Activated naive CD8-positive, alpha-beta T cell treated with anti-CD3 and anti-CD28 coated beads for 36 hours (primary cell): ENCODE measurements at places on chromosomes 12 and 14.

DNA sequence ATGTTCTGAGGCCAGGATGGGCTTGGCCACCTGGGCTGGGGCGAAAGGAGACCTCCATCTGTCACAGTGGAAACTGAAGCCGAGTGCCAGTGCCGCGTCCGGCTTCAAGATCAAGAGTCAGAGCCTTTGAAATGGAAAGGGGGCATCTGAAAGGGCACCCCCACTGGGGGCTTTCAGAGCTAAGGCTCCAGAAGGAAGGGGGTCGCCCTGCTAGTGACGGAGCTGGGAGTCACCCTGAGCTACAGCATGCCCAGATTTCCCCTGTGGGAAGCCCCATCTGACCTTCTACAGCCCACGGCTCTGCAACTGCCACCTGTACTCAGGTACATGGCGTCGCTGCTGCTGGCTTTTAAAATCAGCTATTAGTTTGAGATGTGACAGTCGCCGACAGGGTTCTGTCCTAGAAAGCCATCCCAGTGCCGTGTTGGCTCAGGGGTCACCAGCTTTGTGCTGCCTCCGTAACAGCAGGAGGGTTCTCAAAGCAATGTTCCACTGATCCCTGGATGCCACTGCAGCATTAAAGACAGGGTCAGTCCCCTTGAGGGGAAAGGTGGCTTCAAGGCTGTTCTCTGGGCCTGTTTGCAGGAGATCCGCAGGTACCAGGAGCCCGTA, 31.5 kb downstream of the CCNK start:
- DNase-seq = no peak

DNA sequence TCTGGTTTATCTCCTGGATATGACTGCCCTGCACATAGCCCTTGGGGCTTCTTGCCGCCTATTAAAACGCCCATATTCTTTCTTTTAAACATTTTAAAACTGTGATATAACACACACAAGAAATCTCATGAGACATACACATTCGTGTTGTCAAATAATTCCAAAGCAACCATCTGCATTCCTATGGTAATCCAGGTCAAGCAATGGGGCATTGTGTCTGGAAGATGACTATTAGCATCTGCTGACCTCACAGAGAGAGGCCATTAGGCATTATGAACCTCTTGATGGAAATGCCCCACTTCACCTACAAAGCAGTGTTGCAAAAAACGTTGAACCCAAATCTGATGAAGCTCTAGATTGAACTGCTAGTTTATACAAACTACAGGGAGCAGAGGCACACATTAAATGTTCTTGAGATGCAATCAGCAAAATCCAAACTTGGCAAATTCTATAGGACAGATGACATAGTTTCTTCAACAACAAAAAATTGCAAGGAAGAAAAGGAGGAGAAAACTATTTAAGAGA, 513.8 kb upstream of the CCDC196 start:
- DNase-seq = no peak

DNA sequence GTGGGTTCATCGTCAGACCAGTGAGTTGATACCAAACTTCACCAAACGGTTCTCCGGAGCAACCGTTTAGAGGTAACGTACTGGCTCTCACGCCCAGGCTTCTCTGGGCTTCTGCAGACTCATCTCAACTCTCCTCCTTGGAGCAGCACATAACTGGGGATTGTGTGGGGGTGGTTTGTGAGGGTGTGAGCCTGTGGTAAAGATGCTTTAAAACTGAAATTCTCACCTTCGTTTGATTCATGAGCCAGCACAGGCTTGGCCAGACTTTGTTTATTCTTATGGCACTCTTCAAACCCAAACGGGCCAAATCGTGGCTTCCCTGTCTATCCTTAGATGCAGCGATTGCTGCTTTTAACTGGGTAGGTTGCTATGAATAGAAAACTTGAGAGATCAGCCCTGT, 121.3 kb downstream of the SAMD4A start:
- peak; percentile 21 for DNase-seq

DNA sequence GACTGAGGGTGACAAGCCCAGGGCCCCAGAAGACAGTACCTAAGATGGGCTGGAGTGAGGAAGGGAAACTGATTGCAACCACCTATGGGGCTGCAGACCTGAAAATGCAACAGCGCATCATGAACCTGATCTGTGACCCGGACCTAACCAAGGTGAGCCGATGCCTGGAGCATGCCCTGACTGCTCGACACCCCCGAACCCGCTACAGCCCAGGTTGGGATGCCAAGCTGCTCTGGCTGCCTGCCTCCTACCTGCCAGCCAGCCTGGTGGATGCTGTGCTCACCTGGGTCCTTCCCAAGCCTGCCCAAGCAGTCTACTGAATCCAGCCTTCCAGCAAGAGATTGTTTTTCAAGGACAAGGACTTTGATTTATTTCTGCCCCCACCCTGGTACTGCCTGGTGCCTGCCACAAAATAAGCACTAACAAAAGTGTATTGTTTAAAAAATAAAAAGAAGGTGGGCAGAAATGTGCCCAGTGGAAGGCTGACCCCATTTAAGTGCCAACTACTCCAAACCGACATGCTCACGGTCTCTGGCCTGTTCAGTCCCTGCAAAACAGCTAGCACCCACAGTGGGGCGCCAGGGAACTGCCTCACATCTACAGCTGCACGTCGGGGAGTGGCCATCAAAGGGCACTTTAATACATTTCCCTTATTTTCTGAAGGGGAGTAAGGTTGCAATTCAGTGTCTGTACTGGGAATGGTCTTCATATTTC, 4.2 kb downstream of the RDH5 start:
- peak; percentile 64 for DNase-seq

- no peak for DNase-seq
These were observed 92.1 kb downstream of the LRRC74A start for GRCh38 chr14:76918256-76918781.

- no peak for DNase-seq
These were observed 1.7 kb upstream of the TMPO start for GRCh38 chr12:98513379-98514322.

DNA sequence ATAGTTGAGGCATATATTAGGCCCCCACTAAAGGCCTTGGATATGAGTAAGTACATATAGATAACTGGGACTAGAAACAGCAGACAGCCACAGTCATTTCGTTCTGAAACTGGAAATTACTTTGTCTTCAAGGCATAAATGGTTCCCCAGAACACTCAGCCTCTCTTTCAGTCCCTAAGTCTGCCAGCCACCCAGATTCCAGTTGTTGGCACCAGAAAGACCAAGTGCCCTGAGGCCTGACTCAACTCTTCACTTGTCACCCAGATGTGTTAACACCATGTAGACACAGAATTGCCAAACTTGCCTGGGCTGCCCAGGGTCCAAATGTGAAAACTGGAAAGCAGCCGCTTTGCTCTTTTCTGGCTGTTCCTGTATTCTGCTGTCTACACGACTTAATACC, 3.0 kb upstream of the LGALS3 start:
- DNase-seq = no peak

DNA sequence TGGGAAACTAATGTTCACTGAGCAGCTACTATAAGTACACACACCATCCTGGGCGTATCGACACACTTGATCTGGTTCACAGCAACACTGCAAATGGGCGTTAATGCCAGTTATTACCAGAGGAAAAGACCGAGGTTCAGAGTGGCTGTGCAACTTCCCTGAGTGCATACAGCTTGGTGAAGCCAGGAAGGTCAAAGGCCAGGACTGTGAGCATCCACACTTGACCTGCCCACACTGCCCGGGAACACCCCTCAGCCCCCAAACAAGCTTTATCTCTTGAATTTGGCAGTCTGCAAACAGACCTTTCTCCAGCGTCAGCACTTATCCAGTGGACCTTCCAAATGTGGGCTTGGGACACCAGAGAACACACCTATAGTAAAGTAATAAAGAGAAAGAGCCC, 312.6 kb downstream of the BCL11B start:
- no peak for DNase-seq

DNA sequence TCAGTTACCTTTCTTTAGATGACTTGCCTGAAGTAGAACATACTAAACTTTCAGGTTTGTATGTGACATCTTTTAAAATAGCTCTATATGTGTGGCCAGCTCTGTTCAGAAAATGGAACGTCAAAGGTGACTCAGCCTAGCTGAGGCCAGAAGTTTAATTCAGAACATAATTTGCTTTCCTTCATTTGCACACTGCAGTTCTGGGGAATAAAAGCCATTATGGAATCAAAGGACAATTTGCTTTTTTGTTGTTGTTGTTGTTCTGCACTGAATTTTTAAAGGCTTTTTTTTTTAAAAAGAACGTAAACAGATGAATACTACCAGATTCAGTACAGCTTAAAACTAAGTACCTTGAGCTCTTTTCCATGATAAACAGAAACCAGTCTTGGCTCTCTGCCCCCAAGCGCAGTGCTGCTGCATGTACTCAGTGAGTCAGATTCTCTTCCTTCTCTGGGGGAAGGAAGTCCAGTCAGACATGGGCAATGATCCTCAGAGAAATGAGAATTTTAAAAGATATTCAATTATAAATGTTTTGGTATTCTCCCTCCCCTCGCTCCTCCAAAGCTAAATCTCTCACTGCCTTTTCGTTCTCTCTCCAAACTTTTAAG, 644.2 kb downstream of the NOVA1 start:
- DNase-seq = no peak

GRCh38 chr12:112061137-112061536, 47.4 kb downstream of the NAA25 start:
- DNase-seq = no peak

GRCh38 chr12:116996621-116997020, 85.9 kb downstream of the FBXW8 start:
- peak; percentile 3 for DNase-seq

DNA sequence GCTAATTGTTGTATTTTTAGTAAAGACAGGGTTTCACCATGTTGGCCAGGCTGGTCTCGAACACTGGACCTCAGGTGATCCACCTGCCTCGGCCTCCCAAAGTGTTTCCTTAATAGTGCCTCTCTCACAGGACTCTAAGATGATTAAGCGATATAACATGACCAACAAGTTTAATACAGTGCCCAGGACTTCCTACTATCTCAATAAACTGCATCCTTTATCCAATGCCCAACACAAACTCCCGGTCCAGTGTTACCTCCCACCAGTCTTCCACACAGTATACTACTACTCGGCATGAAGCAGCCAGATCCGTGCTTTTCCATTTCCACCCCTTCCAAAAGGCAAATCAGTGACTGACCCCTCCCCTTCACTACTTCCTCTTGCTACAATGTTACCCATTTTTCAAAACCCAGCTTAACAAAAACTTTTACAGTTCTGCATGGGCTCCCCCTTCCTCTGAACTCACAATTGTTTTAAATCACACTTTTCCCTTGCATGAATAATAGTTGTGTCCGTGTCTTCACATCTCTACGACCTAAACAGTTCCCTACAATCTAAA, 900 bp downstream of the NOP2 start:
- DNase-seq = no peak

DNA sequence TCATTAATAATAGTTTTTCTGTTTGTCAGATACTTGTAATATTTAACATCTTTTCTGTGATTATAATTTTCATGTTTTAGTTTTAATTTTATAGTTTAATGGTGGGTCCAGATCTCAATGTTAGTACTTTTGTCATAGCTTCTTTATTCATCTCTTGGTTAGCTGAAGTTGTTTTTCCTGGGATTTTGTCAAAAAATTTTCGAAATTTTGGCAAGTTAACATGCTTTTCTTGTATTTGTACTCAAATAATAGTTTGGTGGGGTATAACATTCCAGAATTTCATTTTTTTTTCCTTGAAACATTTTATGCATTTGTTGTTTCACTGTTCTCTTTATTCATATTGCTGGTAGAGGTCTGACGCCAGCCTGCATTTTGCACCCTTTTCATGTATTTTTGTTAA, 45.5 kb downstream of the KTN1 start:
- no peak for DNase-seq

GRCh38 chr14:76101391-76102379, 50.0 kb upstream of the GPATCH2L start:
- DNase-seq = no peak

DNA sequence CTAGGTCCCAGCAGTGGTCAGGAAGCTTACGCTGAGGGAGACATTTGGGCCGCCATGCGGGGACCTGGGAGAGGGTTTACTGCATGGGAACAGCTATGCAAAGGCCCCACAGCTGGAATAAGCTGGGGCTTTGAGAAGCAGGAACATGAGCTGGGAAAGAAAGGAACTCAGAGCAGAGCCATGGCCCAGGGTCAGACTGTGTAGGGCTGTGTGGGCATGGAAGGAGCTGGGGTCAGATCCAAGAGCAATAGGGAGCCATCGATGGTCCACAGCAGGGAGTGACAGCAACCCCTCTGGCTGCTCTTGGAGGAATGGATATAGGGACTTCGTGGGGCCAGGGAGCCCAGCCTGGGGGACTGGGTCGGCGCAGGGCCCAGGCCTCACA, 151.6 kb downstream of the ADGRD1 start:
- DNase-seq = no peak

DNA sequence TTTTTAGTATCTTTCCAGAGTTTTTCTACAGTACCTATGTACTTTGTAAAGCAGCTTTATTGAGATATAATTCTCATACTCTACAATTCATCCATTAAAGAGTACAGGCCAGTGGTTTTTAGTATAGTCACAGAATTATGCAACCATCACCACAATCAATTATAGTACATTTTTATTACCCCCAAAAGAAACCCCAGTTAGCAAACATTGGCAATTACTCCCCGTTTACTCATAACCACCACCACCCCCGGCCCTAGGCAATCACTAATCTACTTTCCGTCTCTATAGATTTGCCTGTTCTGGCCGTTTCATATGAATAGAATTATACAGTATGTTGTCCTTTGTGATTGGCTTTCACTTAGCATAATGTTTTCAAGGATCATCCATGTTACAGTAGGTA, 119.8 kb downstream of the KICS2 start:
- no peak for DNase-seq

DNA sequence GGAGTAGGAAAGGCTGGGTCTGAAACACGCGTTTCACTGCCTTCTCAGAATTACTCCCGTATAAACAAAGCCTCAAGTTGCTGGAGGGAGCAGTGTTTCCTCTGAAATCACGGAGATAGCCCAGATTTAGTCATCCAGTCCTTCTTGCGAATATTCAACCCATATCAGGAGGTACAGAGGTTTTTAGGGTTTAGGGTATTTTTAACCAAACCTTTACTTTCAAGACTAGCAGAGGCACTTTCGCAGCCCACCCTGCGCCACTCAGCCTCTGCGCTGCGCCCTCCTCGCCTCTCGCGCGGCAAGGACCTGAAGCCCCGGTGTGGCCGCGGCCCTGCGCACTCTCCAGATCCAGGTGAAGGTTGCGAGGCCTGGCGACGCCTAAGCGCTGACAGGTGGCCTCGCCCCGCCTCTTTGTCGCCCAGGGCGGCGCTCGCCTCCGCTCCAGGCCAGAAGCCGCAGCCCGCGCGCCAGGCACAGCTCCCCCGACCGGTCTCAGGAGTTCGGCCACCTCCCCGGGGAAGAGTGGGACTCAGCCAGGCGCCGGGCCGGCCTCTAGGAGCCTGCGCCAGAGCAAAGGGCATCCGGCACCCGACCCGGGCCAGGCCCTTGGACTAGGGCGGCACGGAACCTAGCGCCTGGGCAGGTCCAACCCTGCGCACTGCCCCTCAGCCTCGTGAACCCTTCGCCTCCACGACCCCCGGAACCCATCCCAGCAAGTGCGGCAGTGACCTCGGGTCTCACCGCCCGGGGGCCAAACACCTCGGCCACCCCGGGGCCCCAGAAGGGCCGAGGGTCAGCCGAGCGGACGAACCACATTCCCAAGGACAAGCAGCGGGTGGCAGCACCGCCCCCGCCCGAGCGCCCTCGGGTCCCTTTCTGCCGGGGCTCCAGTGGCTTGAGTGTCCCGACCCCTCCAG, 1.8 kb upstream of the SAMD4A start:
- peak; percentile 68 for DNase-seq

- no peak for DNase-seq
These were observed 303.4 kb upstream of the PRICKLE1 start for GRCh38 chr12:42892702-42893551.

GRCh38 chr12:57190037-57190436, 26.6 kb upstream of the NXPH4 start:
- no peak for DNase-seq
